ENCODE measurements at places on chromosomes 1 and 21. TPM values are rescaled to one million over a fixed set of nuclear protein-coding genes. Genes with fewer than 3 reads are reported as not detected.

GRCh38 chr1:206854401-206855129 is 10.9 kb upstream of the IL20 start:
- no peaks in the 10 kb centered on the region for H3K4me1 ChIP-seq
- no peaks in the 10 kb centered on the region for H3K36me3 ChIP-seq
- H3K4me3 ChIP-seq: no peak overlapping the region
- no peaks in the 10 kb centered on the region for H3K27me3 ChIP-seq
- no peak for DNase-seq

DNA sequence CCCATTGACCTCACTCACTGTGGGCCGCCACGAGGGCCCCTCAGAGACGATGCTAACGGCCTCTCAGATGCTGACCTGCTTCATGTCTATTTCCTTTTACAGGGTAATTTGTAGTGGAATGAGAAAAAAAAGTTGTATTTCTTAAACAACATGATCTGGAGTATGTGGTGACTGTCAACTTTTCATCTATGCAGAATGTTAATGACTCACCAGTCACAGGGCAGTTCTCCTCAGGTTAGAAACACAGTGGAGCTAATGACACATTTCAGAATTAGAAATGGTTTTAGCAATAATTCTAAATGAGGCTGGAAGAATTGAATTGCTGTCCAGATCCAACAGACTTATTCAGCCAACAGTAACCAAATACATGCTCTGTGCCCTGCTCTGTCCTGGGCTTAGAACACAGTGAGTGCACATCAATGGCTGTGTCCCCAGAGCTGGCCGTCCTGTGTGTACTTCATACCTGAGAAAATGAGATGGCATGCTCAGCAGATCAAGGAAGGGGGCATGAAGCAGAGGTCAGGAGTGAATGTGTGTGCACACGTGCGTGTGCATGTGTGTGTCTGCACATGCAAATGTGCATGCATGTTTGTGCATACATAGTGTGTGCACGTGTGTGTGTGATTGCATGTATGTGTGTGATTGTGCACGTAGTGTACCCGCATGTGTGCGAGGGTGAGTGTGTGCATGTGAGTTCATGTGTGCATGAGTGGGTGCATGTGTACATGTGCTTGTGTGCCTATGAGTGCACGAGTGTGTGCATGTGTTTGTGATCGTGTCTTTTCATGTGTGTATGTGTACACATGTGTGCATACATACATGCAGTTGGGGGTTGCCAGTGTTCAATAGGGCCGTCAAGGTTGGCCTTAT is 145.3 kb downstream of the PCBP3 start:
- no peaks in the 10 kb centered on the region for H3K36me3 ChIP-seq
- H3K27me3 ChIP-seq: no peaks in the 10 kb centered on the region
- DNase-seq: no peak
- H3K27ac ChIP-seq: no peak overlapping the region
- no peaks in the 10 kb centered on the region for H3K4me1 ChIP-seq
- H3K4me3 ChIP-seq: no peak overlapping the region

DNA sequence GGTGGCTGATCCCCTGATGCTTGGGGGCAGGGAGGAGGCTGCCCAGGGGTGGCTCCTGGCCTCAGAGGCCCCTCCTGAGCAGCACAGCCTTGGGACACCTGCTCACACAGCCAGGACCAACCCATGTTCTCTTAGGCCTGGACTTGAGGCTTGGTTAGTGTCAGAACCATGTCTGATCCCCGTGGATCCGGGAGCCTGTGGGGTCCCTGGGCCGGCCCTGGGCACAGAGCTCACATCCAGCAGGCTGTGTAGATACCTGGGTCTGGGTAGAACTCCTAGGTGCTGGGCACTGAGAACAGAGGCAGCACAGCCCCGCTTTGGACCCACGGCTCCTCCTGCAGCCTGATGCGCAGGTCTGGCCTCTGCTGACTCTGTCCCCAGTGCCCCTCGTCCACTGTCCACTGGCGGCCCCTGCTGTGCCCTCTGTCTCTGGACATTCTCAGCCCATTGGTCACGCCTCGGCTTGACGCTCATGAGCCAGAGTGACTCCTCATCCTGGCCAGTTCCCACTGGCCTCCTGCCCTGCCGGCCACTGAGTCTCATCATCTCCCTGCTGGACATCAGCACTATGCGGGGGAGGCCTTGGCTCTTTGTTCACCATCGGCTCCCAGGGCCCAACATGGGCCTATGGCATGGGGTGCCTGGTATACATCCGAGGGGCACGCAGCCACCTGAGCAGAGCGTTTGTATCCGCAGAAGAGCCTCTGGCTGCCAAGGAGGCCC is 70.2 kb downstream of the TRIM11 start:
- H3K27ac ChIP-seq: no peak overlapping the region
- peaks cover 2% of the 10 kb centered on the region for H3K36me3 ChIP-seq
- H3K4me3 ChIP-seq: no peak overlapping the region
- H3K27me3 ChIP-seq: no peaks in the 10 kb centered on the region

- H3K4me3 ChIP-seq: peak overlapping the region; percentile 48
- peaks cover 5% of the 10 kb centered on the region for H3K27me3 ChIP-seq
- peaks cover 13% of the 10 kb centered on the region for H3K4me1 ChIP-seq
Measured at GRCh38 chr1:154353460-154353904, 28.2 kb downstream of the ATP8B2 start.

DNA sequence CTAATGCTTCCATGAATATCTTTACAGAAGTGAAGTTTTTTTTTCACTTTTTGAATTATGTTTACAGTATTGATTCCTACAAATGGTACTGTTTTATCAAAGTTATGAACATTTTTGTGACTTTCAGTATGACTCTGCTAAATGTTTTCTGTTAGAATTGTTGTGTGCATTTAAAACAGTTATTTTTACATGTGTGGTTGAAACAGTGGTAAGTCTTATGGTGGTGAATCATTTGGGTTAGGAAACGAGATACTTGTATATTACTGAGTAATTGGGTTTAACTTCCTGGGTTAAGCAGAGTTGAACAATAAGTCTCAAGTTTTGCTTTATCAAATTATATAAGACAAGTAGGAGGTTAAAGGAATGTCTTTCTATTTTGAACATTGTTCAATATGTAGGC is 66.8 kb downstream of the VPS13D start:
- no peaks in the 10 kb centered on the region for H3K4me1 ChIP-seq
- no peak for DNase-seq
- no peak overlapping the region for H3K27ac ChIP-seq
- no peaks in the 10 kb centered on the region for H3K36me3 ChIP-seq

- no peaks in the 10 kb centered on the region for H3K4me1 ChIP-seq
- DNase-seq: no peak
- H3K36me3 ChIP-seq: no peaks in the 10 kb centered on the region
- H3K27ac ChIP-seq: no peak overlapping the region
Measured at GRCh38 chr1:183845681-183846080, 40.8 kb downstream of the RGL1 start.

DNA sequence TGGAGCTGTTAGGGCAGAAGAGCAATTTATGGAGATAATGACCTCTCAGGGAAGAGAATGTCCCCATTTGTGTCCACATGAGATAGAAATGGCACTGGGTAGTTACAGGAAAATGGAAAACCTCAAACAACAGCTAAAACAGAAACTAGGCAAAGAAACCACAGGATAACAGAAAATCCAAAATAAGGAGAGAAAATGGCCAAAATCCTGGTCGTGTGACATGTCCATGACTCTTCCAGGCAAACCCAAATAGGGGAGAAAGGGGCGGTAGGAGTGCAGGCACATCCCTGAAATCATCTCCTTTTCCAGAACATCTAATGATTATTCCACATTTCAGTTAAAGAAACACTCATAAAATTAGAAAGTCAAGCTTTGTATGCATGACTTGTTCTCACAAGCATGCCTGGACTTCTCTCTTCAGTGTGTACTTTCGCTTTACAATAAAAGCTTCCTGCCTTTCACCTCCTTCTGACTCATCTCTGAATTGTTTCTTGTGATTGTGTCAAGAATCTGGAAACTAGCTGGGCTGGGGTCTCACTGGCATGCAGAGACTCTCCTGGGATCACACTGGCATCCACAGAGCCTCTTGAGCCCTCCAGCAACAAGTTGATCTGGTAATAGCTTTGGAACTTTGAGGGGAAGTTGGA is 171.4 kb upstream of the ZP4 start:
- H3K4me1 ChIP-seq: no peaks in the 10 kb centered on the region
- no peaks in the 10 kb centered on the region for H3K27me3 ChIP-seq
- H3K36me3 ChIP-seq: no peaks in the 10 kb centered on the region
- no peak for DNase-seq
- H3K4me3 ChIP-seq: no peak overlapping the region

The NCF2 gene
- not detected for total RNA-seq
